ENCODE measurements at places on chromosomes 1 and 21. TPM values are rescaled to one million over a fixed set of nuclear protein-coding genes. Genes with fewer than 3 reads are reported as not detected.
A peak's percentile ranks its signal among the peaks of the same experiment; 100 is the strongest.

DNA sequence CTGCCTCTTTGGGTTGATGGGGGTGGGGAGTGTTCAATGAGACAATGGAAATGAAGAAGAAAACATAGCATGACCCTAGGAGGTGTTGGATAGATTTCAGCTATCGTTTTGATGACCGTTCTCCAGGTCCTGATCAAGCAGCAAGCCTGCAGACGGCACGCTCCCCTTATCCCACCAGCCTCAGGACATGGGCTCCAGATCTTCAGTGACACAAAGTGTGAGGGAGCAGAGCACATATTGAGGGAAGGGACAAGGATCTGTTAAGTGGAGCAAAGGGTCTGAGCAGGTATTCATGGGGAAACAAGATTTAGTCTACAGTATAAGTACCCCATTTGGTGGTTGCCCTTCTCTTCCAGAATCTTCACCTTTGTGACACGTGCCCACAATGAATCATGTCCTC lies 4.7 kb downstream of the SPRR5 start:
- DNase-seq: no peak

DNA sequence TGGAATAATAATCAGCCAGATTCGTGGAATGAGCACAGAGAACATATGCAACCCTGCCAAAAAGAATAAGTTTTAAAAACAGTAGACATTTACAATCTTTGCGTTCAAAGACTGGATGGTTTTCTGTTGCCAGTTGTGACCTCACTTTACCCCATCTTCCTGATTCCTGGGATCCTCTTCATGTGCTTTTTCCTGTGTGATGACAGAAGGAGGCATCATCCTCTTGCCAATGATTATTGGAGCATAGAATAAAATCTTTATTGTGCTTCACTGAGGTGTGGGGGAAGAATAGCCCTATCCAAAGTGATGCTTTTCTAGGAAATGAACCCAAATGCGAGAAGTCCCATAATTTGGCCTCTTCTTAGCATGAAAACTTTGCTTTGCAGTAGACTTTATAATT lies 15.0 kb upstream of the BARHL2 start:
- DNase-seq: no peak

DNA sequence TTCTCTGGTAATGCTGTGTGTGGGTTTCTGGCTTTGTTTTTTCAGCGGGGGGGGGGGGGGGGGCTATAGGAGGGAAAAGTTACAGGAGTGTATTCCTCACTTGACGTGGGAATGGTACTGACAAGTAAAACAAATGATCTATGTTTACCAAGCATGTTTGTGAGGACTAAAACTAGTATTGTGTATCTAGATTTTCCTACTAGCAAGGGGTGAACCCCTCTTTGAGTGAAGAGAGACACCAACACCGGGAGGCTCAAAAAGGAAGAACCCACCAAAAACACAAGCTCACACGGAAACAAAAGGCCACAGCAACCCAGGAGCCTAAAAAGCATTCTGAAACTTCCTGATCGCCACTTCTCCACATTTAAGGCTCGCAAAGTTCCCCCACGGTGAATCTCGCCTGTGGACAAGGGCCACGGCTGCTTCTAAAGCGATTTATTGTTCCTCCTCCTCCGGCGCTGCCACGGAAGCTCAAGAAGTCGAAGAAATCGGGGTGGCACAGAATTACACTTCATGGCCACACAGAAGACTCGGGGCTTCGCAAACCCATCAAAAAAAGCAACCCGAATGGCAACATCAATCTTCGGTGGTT lies 703 bp downstream of the PUM1 start:
- DNase-seq: no peak

Gene FAM177B
- total RNA-seq: not detected

GRCh38 chr1:76101548-76101947 lies 27.0 kb downstream of the ST6GALNAC3 start:
- DNase-seq: no peak

DNA sequence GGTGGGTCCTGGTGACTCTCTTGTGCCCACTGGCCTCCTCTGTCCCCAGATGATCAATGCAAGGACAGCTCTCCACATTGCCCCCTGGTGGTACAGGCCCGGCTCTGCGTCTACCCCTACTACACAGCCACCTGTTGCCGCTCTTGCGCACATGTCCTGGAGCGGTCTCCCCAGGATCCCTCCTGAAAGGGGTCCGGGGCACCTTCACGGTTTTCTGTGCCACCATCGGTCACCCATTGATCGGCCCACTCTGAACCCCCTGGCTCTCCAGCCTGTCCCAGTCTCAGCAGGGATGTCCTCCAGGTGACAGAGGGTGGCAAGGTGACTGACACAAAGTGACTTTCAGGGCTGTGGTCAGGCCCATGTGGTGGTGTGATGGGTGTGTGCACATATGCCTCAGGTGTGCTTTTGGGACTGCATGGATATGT lies 10.8 kb downstream of the ADAMTSL4 start:
- DNase-seq: no peak

- DNase-seq: no peak
These were observed 3.8 kb upstream of the OR2L5 start for GRCh38 chr1:248009681-248010080.

DNA sequence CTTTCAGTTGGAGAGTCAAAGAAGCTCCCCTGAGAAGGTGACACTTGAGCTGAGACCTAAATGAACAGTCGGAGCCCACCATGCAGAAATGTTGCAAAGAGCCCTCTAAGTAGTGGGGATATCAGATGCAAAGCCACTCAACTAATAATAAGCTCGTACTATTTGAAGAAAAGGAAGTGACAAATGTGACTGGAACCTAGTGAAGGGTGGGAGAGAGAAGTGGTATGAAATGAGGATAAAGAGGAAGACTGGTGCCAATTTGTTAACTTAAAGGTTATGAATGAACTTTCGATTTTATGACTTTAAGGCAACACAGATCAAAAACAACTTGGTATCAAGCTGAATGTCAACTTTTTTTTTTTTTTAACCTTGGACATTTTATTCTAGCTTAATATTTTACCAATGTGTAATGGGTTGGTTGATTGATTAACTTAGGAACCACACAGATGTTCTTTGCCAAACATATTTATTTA lies 14.7 kb downstream of the LYPLAL1 start:
- DNase-seq: no peak

Gene IFNGR2
- 63.3 TPM for total RNA-seq

Gene OR2T11
- total RNA-seq: not detected

Gene XKR8
- 4.5 TPM for total RNA-seq

DNA sequence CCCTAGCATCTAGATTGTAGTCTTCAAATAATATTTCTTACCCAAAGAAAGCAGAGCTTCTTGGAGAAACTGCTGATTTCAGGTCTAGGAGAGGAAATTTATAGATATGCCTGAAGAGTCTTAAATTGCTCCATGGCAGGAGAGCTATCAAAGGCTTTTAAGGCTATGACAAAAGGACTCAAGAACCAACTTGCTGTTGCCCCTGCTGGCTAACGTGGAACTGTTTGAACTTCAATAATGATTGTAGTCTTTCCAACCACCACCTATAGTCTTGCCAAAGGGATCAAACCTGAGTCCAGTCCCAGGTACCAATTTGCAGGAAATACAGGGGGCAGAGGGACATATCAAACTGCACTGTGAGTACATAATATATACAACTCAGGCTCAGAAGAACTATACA lies 336.2 kb upstream of the ESRRG start:
- no peak for DNase-seq

DNA sequence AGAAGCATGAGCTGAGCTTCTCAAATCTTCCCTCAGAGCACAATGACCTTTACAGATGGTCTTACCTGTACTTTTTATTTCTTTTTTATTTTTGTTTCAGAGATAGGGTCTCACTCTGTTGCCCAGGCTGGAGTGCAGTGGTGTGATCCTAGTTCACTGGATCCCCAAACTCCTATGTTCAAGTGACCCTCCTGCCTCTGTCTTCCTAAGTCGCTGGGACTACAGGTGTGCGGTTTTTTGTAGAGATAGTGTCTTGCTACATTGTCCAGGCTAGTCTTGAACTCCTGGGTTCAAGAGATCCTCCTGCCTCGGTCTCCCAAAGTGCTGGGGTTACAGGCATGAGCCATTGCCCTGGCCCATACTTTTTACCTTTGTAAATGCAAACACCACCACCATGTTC lies 56.0 kb upstream of the LPGAT1 start:
- DNase-seq: no peak

Gene KCNN3
- not detected for total RNA-seq

Gene DNAH14
- 17.7 TPM for total RNA-seq

DNA sequence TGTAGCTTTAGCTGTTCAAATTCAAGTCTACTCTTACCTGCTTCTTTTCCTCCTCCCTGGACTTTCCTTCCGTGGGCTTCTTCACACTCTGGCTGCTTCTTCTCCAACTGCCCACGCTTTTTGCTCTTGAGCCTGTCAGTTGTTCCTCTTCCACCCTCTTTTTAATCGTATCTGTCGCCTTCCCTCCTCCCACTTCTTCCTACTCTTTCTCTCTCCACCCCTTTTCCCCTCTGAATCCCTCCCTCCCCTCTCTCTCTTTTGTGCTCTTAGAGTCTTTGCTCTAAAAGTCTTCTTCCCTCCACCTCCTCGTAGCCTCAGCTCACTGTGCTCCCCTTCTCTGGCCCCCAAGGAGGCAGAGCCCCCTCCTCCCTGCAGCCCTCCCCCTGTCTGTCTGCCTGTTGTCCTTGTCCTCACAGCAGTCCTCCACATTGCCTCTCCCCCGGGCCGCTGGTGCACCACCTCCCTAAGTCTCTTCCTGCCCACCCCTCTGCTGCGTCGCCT lies 12.9 kb upstream of the GJA5 start:
- DNase-seq: no peak

DNA sequence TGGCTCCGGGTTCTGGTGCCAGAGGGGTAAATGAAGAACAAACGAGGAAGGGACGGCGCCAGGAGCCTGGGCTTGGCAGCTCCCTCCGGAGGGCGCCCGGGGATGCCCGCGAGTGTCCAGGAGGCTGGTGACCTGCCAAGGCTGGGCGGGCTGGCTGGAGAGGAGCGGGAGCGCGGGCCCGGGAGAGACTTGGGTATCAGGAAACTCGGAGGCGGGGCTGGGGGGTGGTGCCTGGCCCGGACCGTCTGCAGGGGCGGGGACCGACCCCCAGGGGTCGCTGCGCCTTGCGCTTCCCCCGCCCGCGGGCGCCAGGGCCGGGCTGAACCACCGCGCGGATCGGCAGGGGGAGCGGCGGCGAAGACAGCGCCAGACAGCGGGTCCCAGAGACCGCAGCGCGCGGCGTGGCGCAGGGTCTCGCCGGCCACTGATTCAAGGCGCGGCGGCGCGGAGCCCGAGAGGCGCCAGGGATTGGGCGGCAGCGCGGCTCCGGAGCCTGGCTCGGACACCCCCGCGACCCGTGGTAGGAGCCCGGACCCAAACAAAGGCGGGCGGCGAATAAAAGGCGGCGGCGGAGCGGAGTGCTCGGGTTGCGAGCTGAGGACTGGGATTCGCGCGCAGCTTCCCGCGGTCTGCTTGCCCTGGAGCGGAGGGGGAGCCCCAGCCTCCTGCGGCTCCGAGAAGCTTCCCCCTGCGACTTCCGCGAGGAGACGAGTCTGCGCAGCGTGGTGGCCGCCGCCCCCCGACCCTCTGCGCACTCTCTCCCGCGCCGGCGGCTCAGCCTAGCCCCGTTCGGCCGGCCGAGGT lies at the start of gene DISP3:
TSS of gene DISP3 (plus strand) at position 585 of the 804 bp plus-strand sequence. CDS start 21,838 bp downstream, outside the sequence.
- peak; percentile 63 for DNase-seq

GRCh38 chr1:94874423-94874822 lies 52.5 kb downstream of the CNN3 start:
- no peak for DNase-seq

- DNase-seq: no peak
These were observed 107.0 kb upstream of the IRF2BP2 start for GRCh38 chr1:234716908-234717375.

Gene MMEL1
- total RNA-seq: not detected

DNA sequence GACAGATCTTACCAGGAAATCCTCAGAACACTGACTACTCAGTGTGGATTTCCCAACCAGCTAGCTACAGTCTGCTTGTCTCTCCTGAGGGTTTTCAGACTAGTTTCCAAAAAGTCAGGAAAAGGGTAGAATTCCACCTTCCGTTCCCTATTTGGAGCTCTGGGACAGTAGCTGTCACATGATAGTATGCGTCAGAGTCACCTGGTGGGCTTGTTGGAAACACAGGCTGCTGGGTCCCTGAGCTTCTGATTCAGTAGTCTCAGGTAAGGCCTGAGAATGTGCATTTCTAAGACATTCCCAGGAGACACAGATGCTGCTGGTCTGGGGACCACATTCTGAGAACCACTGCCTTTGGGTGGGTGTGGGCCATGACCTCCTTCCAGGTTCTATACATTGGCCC lies 272.5 kb downstream of the DISC1 start:
- no peak for DNase-seq

Gene CR1L
- total RNA-seq: not detected

DNA sequence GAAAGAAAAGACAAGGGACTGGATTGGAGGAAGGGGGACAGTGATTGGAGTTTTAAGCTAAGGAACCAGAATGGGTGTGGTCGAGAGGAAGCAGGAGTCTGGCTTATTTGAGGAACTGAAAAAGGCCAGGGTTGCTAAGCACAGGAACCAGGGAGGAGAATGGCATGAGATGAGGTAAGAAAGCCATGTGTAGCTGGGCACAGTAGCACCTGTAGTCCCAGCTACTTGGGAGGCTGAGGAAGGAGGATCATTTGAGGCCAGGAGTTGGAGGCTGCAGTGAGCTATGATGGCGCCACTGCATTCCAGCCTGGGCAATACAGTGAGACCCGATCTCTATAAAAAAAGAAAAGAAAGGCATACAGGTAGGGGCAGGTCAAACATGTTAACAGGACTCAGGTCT lies 8.1 kb upstream of the KHDRBS1 start:
- DNase-seq: no peak

- no peak for DNase-seq
These were observed 66.1 kb upstream of the RPL11 start for GRCh38 chr1:23625459-23625858.

Gene MAGI3
- 6.1 TPM for total RNA-seq

Gene SLC35E2B
- total RNA-seq: 32.6 TPM

DNA sequence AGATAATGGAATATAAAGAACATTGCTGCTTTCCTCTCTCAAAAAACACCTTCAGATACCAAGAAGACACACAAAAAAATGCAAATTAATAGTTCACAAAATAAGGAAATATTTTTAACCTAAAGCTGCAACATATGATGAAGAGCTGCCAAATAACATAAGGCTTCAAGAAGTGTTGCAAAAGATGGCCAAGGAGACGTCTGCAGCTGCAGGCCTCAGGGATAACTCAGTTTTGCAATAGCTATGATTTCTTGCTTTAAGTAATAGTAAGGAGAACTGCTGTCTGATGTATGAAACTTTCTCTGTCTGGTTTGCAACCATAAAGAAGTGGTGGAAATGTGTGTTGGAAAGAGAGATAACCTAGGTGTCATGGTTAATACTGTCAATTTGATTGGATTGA lies 1237.5 kb downstream of the MRPL39 start:
- no peak for DNase-seq

GRCh38 chr1:241499910-241500309 lies 19.6 kb downstream of the FH start:
- DNase-seq: peak; percentile 19

Gene SPATA21
- total RNA-seq: not detected

DNA sequence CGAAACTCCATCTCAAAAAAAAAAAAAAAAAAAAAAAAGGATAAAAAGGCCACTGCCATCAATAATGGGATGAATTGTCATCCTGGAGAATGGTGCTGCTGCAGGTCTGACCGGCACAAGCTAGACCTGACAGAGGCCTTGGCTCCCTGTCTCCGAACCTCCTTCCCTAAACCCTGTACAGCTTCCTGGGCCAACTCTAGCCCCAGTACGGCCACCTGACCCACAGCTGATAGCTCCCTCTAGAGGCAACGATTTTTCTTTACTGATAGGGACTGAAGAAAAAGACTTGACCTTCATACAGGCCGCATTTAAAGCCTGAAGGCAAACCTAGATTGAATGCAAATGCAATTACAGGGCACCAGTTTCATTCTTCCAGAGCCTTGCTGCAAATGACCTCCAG lies 30.7 kb downstream of the NOL9 start:
- DNase-seq: peak; percentile 36

Gene UTS2
- total RNA-seq: not detected

Gene TBX19
- 0.67 TPM for total RNA-seq

Gene GJB3
- 24.8 TPM for total RNA-seq

Gene PPIH
- total RNA-seq: 17.5 TPM

Measured in mammary epithelial cell (primary cell).